ENCODE measurements at places on chromosomes 16 and 17.

- DNase-seq, result no peak
These were observed 37.5 kb downstream of the IL21R start for GRCh38 chr16:27439271-27440018.

DNA sequence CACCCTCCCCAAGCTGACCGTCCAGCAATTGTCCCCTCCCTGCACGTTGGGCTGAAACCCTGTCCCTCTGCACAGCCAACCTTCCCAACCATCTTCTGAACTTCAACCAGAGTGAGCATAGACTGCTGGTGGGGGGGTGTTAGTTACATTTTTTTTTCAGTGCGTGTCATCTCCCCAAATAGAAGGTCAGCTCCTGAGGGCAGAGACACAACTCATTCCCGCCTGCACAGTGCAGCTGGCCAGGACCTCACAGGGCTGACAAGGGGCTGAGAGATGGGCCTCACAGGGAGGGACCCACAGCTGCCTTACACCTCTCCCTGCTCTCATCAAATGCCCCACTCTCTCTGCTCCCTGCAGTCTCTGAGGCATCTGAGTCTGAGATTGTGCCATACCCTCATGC lies 8.4 kb downstream of the SRL start:
- DNase-seq, result no peak

DNA sequence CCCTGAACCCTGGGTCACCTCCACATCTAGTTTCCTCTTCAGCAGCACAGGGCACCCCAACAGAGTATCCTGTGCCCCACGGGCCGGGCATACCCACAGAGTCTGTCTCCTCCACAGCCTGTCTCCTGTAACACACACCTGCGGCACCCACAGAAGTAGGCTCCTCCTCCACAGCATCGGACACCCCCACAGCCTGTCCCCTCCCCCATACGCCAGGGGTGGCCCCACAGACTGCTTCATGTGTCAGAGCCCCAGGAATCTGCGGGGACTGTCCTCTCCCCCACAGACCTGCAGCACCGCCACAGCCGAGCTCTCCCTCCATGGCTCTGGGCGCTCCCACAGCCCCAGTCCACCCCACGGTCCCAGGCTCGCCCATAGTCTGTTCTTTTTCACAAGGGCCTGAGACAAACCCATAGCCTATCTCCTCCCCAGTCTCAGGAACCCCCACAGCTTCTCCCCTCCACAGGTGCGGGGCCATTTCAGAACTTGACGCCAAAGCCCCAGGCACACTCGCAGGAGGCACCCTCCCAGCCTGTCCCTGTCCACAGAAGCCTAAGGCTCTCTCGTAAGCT lies 1.4 kb downstream of the KIAA0753 start:
- DNase-seq, result no peak

DNA sequence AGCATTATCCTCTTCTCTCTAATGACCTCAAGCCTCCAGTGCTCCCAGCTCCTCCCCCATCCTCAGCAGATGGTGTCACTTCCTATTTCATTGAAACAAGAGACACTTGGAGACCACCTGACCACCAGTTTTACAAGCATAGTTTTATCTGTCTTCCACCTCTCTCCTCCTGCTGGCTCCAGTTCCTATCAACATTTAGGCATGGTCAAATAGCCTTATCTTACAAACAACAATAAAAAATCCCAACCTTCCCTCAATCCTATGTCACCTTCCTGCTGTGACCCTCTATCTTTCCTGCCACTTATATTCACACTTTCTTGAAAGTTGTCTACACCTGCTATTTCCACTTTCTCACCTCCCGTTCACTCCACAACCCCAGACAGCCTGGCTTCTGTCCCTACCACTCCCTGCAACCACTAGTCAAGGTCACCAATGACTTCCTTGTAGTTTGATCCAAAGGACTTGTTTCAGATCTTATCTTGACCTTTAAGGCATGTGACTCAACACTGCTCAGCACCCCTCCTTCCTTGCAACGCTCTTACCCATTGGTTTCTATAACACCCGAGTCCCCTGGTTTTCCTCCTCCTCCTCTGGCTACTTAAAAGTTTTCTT lies 4.3 kb upstream of the NTN1 start:
- DNase-seq, result no peak

DNA sequence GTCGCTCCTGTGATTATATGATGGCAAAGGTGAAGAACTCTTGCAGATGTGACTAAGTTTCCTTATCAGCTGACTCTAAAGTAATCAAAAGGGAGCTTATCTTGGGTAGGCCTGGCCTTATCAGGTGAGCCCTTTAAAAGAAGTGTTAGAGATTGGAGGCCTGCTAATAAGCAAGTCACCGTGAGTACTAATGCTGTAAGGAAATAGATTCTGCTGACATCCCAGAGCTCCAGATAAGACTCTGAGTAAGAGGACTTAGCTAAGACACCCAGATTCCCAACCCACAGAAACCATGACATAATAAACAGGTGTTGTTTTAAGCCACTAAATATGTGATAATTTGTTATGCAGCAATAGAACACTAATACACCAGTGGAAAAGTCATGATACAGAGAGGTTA lies 99.9 kb upstream of the FAM20A start:
- no peak for DNase-seq

DNA sequence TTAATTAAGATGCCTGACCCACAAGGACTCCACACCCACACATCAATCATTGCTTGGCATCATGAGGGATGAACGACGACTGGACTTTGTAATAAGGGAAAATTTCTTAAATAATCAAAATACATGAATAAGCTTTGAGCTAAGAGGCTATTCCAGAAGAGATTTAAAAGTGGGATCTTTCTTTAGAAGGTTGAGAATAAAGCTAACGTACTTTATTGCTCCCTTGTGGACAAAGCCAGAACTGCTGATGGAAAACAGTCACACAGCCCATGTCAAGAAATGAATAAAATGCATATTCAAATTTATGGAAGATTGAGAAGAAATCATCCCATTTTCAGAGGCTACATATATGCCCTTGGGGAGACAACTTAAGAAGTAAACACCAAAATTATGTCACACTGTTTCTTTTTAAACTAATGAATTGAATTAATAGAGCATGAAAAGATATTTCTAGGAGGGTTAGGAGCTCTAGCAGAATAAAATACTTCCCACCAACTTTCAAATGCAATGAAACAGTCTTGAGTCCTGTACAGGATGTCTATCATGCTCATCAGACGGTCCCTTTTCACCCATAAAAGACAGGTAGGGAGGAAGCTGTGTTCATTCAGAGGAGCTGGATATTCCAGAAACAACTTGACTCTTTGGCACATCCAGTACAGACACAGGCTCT lies 60.2 kb upstream of the PHOSPHO1 start:
- peak; percentile 28 for DNase-seq

DNA sequence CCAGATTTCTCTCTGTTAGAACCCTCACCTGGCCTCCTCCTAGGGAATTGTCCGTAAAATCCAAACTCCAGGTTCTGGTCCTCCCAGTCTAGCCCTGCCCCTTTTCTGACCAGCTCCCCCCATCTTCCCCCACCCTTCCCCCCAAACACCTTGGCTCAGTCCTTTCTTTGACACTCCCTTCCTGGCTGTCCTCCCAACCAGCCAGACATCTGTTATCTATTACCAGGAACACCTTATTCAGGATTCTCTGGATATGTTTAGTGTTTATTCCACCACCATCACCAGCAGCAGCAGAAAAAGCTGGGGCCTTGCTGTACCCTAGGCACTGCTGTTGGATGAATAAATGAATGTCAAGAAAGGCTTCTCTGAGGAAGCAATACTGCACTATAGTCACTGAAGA lies 4.0 kb upstream of the CMTM3 start:
- DNase-seq, result peak; percentile 28

DNA sequence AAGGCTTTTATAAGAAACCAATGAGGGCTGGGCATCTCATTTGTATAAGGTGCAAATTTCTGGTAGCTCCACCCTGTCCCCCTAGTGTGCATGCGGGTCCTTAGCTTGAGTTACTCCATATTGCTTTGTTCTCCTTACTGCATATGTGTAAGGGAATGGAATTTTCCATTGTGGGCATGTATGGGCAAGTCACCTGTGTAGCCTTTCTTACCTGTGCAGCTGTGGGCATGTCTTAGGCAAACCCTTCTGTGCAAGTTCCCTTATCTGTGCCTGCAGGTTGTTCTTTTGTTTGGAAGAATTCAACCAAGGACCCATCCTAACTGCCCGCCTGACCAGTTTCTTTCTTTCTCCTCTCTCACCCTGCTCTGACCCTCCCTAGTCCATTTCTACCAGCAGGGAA lies 122.8 kb upstream of the HS3ST4 start:
- no peak for DNase-seq

DNA sequence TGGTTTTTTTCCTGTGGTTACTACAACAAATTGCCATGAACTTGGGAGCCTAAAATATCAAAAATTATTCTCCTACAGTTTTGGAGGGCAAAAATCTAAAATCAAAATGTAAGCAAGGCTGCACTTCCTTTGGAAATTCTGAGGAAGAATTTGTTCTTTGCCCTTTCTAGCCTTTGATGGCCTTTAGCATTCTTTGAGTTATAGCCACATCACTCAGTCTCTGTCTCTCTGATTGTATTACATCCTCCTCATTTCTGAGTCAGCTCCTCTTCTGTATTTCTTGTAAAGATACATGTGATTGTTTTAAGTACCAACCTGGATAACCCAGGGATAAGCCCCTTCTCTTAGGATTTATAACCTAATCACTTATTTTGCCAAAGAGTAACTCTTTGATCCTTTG lies 282.0 kb downstream of the BCAS3 start:
- DNase-seq, result peak; percentile 22

- peak; percentile 66 for DNase-seq
These were observed 32.2 kb downstream of the ELAC2 start for GRCh38 chr17:12985431-12986293.

DNA sequence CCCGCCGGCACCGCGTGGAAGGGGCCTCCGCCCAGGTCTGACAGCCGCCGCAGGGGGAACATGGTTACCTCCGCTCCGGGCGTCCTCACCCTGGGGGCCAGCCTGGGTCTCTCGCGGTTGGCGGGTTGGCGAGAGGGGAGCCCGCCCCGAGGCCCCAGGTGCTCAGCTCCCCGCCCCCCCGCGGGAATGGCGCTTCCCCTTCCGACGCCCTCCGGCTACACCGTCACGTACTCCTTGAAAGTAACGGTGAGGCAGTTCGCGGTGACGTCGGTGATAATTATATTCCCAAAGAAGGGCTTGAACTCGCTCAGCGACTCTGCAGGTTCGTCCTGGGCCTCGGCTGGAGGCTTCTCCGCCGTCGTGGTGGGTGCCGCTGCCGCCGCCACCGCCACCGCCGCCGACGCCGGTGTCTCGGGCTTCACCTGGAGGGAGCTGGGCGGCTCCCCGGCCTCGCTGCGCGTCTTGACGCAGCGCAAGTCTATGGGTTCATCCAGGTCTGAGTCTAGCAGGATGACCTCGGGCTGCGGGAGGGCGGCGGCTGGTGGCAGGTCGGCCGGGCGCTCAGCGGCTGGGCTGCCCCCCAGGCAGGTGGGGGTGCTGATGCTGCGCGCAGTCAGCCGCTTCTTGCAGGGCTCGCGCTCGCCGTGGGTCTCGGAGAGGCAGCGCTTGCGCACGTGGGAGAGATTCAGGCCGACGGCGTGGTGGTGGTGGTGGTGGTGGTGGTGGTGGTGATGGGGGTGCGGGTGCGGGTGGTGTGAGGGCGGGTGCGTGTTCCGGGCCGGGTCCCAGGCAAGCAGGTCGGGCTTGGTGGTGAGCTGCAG lies 5.3 kb downstream of the CBX4 start:
- no peak for DNase-seq

- no peak for DNase-seq
These were observed 29.8 kb downstream of the LYRM1 start for GRCh38 chr16:20930365-20930690.

GRCh38 chr16:84247331-84247730 lies 7.5 kb upstream of the KCNG4 start:
- DNase-seq, result no peak

DNA sequence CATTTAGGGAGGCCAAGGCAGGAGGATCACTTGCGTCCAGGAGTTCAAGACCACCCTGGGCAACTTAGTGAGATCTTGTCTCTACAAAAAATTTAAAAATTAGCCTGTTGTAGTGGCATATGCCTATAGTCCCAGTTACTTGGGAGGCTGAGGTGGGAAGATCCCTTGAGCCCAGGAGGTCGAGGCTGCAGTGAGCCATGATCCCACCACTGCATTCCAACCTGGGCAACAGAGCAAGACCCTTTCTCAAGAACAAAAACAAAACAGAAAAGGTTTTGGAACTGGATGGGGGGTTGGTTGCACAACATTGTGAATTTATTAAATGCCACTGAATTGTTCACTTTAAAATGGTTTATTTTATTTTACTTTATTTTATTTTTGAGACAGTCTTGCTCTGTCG lies 21.2 kb downstream of the PLXDC1 start:
- no peak for DNase-seq

GRCh38 chr16:9091867-9092281 lies 430 bp downstream of the HAPSTR1 start:
- peak; percentile 28 for DNase-seq
